Suppressor macrophage (primary cell): ENCODE measurements at places on chromosomes 6 and 20.

- peak; percentile 47 for DNase-seq
These were observed 989 bp downstream of the FITM2 start for GRCh38 chr20:44309763-44310663.

- DNase-seq: no peak
These were observed 125.4 kb downstream of the PXDC1 start for GRCh38 chr6:3625980-3626563.

- peak; percentile 23 for DNase-seq
These were observed 9.6 kb downstream of the DYNLRB1 start for GRCh38 chr20:34525709-34526416.

- DNase-seq: peak; percentile 34
These were observed 537.9 kb downstream of the CD83 start for GRCh38 chr6:14655201-14656061.

GRCh38 chr20:23868321-23868720, 11.2 kb downstream of the CST5 start:
- DNase-seq: no peak
